ENCODE measurements at places on chromosomes 6 and 20.
A peak's percentile ranks its signal among the peaks of the same experiment; 100 is the strongest.

DNA sequence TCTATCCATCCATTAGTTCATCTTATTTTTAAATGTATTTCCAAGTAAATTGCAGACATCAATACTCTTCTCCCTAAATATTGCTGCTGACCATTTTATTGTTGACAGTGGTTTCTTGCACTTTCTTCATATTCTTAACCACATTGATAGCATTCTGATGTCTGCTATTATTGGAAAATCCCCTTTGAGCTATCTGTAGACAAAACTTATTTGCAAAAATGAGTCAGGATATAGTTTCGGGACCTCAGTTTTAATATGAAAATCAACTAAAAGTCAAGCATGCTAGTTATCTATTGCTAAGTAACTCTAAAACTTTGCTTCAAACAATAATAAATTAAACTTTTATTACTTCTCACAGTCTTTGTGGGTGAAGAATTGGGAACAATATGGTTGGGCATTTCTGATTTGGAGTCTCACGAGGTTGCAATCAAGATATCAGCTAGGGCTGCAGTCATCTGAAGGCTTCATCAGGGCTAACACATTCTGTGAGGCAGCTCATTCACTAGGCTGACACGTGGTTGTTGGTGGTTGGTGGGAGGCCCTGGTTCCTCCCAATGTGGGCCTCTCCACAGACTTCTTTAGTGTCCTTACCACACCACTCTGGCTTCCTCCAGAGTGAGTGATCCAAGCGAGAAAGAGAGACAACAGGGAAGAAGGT is 32.7 kb downstream of the CD109 start:
- DNase-seq: no peak

DNA sequence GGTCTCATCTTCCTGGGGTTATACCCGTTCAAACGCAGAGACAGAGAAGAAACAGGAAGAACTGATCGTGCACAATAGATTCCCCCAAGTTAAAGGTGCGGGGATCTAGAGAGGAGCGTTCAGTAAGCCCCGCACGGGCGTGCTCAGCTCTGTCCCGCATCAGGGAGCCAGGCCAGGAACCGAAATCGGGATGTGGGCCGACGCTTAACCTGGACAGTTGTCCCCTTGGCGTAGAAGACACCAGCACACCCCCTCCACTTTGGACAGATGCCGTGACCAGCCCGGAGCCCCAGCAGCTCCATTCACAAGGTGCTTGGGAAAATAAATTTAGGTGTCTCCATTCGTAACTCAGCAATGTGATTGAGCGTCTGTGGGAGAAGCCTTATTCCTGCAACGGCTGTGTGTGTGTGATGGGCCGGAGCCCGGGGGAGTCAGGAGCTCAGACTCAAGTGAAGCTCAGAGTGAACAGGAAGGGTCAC is 24.0 kb upstream of the GATA5 start:
- no peak for DNase-seq

DNA sequence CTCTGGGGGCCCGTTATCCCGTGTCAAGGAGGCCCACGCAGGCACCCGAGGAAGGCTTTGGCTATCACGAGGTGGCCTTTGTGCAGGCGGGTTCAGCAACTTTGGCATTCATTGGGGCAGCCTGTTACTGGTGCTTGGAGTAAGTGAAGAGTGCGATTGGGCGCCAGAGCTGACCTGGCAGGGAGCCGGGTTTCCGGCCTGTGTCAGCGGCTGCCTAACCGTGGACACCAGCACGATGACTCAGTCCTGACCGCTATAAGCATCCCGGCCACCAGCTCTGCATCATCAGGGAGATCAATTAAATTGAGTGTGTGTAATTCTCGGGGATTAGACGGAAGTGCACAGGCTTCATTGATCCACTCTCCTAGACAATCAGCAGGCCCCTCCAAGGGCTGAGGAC is 45.9 kb downstream of the CDH4 start:
- no peak for DNase-seq

DNA sequence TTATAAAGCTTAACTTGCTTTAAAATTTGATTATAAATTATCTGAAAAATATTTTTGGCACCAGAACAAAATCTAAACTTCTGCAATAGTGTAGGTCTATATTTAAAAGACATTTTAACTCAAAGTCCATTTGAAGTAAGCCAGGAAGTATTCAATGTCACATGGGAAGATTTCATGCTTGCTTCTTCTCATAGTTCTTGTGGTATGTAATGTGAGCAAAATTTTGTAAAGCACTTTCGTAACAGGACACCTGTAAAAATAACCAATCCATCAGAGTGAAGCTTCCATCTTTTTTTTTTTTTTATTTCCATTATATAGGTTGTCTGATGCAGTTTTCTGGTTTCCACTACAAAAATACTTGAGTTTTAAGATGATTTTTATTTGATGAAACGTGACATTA is 386.1 kb downstream of the LAMA2 start:
- DNase-seq: no peak

- DNase-seq: no peak
Measured at GRCh38 chr6:132612449-132613108, 11.5 kb downstream of the TAAR2 start.

DNA sequence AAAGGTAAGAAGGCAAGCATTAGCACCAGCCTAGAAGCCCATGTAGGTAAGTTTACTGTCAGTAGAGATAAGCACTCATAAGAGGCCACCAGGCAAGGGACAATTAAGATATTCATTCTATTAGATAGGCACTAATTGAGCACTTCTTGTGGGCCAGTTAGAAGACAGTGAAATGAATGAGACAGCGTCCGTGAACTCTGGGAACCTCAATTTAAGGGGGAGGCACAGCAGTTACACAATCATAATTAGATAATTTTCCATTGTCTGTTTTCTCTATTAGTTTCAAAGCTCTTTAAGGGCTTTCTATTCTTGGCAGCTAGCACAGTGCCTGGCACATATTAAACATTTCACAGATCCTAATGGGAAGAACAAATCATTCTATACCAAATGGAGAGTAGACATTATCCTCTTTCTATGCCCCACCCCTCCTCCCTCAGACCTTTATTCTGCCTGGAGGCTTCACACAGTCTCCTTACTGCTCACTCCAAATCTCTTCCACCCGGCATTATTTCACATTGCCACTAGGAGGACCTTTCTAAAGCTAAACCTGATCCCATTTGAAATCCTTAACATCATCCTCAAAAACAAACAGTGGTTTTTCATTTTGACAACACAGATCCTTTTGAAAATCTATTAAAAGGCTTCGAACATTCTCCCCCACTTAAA is 529.6 kb downstream of the ADGRB3 start:
- no peak for DNase-seq

- DNase-seq: no peak
Measured at GRCh38 chr20:22214296-22214695, 370.1 kb downstream of the FOXA2 start.

- no peak for DNase-seq
Measured at GRCh38 chr6:14211562-14211942, 94.0 kb downstream of the CD83 start.

DNA sequence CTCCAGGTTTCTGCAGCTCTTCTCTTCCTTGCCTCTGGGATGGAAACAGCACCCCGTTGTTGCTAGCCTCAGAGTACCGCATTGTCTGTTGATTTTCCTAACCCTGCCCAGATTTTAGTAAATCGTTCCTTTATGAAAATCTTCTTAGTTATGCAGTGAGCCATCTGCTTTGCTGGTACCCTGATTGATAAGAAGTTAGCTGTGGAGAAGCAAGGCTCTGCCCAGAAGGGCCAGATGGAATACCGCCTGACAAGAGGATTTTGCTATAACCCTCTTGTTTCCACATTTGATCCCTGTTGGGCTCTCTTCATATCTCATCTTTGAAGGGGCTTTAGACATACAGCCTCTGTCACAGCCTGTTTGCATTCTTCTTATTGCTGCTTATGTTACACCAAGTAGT is 229.0 kb downstream of the CDKAL1 start:
- DNase-seq: no peak

GRCh38 chr6:170057034-170057734 is 233.7 kb downstream of the DLL1 start:
- no peak for DNase-seq

GRCh38 chr20:49272654-49273053 is 5.2 kb downstream of the ZNFX1 start:
- DNase-seq: no peak

DNA sequence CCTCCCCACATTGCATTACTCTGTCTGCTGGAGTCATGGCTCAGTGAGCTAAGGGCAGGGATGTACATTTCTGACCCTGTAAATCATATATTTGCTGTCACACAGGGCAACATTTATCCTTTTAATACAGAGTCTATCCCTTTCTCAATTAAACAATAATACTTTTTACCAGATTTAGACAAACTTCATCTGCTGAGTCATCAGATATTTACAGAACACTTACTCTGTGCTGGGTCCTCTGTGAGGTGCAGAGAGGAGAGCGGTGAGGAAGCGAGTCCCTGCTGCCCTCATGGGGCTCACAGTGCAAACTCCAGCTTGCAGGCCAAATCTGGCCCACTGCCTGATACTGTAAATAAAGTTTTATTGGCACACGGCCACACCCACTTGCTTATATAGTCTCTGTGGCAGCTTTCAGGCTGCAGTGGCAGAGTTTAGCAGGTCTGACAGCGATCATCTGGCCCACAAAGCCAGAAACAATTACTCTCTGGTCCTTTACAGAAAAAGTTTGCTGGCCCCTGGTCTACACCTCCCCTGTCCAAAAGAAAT is 144.5 kb downstream of the CDH26 start:
- DNase-seq: no peak

GRCh38 chr6:27893059-27893835 is 18.9 kb downstream of the OR2B2 start:
- DNase-seq: peak; percentile 88

GRCh38 chr6:63571361-63572043 is 778 bp upstream of the LOC128125822 start:
- no peak for DNase-seq

GRCh38 chr6:53616450-53617357 is 48.9 kb downstream of the KLHL31 start:
- DNase-seq: no peak

DNA sequence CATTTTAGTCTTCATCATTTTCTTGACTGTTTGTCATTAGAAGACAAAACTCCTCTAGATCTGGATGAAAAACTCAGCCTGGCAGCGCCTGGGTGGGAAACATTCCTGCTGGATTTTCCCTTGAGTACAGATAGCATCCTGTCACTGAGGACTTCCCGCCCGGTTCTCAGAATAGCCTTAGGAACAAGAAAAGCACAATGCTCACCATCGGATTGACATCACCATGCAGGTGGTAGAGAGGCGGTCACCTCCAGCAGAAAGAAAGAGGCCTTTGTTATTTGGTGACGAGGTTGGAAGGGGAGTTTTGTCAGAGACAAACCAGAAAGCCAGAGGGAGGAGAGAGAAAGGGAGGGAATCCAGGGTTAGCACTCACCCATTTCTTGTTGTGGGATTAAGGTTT is 39.8 kb downstream of the KIF25 start:
- no peak for DNase-seq

- DNase-seq: no peak
Measured at GRCh38 chr20:9363673-9364072, 150.7 kb upstream of the LAMP5 start.

DNA sequence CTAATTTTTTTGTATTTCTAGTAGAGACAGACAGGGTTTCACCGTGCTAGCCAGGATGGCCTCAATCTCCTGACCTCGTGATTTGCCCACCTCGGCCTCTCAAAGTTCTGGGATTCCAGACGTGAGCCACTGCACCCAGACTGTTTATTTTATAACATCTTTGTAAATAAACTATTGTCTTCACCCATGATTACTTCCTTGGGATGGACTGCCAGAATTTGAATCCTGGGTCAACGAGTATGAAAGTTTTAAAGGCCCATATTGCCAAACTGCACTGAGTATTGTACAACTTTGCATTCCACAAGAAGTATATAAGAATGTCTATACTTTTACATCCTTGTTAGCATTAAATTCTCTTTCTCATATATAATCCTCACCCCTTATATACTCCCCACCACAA is 38.6 kb downstream of the ZHX3 start:
- no peak for DNase-seq

- DNase-seq: no peak
Measured at GRCh38 chr6:56746767-56747504, 104.2 kb upstream of the DST start.

DNA sequence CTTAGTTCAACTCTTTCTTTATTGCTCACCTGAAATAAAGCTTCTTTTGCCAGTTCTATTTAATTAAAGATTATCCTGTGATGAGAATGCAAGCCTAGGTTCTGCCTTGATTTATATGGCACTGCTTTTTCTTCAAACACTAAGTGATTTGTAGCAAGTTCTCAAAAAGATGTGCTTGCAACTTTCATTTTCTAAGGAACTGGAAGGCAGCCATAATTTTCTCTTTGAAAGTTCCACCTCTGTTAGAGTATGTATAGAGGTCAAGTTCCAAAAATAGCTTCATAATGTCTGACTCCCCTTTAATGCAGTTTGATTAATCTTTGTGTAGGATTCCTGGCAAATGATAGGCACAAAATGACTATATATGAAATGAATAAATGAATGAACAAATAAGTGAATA is 528.3 kb upstream of the FLRT3 start:
- no peak for DNase-seq

- no peak for DNase-seq
Measured at GRCh38 chr6:156905801-156906200, 128.6 kb downstream of the ARID1B start.

- DNase-seq: no peak
Measured at GRCh38 chr6:5094327-5094726, 9.2 kb downstream of the PPP1R3G start.

- DNase-seq: no peak
Measured at GRCh38 chr6:55058682-55059081, 115.6 kb upstream of the HCRTR2 start.

GRCh38 chr6:43965628-43966373 is 161.5 kb downstream of the MRPL14 start:
- DNase-seq: no peak

DNA sequence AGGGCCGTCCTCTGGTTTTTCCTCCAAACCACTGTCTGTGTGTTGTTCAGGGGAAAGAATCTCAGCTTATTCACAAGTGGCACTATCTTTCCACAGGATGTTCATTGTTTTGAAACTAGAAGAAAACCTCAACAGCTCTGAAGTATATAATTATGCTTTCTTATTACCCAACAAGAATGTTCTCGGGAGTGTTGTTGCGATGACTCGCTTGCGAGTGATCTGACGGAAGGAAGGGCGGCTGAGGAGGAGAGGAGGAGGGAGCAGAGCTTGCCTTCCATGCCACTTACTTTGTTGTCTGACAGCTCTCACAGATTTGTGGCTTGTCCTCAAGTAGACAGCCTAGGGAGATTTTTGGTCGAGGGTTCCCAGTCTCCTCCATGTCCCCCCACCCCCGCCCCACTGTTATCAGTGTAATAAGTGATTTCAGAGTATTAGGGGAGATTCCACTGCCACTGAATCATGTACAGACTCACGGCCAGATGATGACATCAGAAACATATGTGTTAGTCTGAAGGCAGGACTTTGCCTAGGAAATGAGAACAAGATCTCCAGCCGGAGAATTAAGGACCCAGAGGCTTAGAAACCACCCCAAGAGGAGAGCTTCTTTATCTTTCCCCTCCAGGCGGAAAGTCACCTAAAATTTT is 80.7 kb upstream of the CCN6 start:
- DNase-seq: no peak

DNA sequence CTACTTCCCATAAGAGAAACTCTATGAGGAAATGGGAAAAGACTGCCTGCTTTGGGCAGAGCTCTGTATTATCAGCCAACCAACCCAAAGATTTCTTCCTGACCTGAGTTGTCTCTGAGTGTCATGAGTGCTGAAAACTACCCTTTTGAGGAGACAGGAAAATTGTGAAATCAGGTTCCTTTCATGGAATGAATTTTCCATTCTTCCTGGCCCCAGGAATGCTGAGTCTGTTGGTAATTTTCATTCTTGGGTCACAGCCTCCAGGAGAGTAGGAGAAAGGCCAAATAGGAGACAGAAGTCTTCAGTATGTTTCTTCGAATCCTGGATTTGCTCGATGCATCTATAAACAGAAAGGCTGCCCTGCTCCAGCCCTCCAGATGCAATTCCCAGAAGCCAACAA is 53.6 kb downstream of the SCML4 start:
- DNase-seq: no peak
